Kidney capillary endothelial cell (primary cell): ENCODE measurements at places on chromosomes 4 and X.
A peak's percentile ranks its signal among the peaks of the same experiment; 100 is the strongest.

DNA sequence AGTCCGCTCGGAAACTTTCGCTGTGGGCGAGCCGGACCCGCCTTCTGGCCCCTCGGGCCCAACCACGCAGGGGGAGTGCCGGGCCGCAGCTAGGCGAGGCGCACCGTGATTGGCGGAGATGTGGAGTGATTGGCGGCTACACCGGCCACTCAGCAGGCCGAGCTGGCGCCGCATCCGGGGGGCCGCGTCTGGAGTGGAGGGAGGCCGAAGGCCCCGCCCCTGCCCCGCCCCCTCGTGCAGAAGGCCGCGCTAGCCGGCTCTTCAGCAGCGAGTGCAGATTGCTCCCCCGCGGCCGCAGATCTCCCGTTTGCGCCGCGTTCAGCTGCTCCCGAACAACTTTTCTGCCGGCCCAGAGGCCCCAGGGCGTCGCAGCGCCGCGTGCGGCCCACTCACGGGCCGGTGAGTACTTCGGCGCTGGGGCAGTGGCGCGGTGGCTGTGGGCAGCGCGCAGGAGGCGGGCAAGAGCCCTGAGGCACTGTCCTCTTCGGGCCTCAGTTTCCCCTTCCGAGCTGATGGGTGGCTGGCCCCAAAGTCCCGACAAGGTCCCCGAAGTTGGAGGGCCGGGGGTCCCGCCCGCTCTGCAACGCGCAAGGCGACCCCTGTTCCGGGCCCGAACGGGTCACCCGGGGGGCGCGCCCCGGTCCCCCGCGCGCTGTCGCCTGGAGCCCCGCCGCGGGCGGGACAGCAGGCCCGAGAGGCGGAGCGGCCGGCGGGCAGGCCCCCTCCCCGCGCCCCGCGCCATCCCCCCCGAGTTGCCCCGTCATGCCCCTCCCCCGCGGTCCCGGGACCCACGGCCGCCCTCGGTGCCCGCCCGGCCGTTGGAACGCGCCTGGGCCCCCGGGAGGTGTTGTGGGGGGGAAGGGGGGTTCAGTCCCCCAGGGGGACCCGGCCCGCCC is at the start of gene WFS1:
Gene WFS1 (plus strand): TSS at position 235 of the 896 bp plus-strand sequence. CDS start 7,606 bp downstream, outside the sequence.
- DNase-seq, result peak; percentile 93

DNA sequence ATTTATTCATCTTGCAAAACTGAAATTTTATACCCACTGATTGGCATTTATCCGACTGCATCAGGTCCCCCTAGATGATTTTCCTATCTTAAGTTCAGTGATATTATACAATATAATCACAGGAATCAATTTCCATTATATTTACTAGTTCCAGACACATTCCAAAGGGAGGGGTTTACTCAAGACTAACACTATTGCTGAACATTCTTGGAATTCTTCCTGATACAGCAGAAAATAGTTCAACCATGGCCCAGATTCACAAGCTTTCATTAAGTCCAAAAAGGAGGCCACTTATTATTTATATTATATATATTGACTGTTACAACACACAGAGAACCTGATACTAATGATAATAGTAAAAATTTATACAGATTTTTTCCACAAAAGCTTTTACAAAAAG is 2353.6 kb downstream of the PCDH7 start:
- no peak for DNase-seq

- no peak for DNase-seq
Measured at GRCh38 chr4:152676052-152676854, 3.5 kb downstream of the TMEM154 start.

DNA sequence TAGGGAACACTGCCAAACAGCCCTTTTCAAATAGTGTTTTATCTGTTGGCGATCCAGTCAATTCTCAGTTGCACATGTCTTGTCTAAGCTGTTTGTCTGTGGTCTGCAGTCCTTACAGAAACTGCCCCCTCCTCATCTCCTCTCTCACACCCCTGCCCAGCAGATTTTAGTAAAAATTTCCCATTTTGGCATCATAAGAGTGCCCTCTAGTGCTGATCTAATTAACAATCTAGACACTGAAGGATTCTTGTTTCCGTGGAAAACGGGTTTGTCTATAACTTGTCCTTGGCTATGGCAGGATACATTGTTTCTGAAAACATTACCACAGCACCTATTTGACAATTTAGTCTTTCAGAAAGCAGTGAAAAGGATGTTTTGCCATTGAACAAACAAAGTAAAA is 227.2 kb upstream of the MBNL3 start:
- DNase-seq, result no peak

- no peak for DNase-seq
Measured at GRCh38 chrX:23785580-23785979, 2.6 kb downstream of the SAT1 start.

- no peak for DNase-seq
Measured at GRCh38 chr4:152014280-152014679, 253.5 kb upstream of the GATB start.

DNA sequence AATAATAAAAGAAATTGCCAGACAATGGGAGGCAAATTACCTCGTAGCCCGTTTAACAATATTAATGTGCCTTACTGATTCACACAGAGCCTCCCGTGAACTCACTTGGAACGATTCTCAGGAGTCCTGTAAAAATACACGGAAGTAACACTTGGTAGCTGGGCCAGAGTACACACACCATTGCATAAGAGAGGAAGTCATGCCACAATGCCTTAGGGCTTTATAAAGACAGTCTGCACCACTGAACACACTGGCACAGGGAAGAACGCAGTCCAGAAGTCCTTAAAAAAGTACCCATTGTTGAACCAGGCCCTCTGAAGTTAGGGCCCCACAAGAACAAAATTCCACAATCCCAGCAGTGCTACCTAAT is 15.1 kb downstream of the SLC2A9 start:
- DNase-seq, result no peak

DNA sequence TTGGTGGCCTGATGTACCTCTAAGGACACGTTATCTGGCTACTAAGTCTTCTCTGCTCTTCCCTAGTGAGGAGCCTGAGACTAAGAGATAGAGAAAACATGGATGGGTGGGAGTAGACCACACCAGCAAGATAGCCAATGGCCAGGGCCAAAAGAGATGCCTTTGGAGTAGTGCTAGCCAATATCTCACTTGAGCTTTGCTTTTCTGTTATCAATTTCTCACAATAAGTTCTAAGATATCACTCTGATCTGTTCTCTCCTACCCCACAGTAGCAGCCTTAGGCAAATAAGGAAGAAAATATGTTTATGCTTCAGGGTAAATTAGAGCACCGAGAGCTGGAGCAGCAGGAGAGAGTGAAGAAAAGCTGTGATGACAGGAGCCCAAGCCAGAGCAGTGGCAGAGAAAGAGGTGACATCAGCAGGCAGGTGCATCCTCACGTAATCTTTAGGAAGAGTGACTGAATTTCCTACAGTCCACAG is 343.9 kb upstream of the NOCT start:
- no peak for DNase-seq

- peak; percentile 92 for DNase-seq
Measured at GRCh38 chr4:40992472-40993295, 221.7 kb downstream of the APBB2 start.

DNA sequence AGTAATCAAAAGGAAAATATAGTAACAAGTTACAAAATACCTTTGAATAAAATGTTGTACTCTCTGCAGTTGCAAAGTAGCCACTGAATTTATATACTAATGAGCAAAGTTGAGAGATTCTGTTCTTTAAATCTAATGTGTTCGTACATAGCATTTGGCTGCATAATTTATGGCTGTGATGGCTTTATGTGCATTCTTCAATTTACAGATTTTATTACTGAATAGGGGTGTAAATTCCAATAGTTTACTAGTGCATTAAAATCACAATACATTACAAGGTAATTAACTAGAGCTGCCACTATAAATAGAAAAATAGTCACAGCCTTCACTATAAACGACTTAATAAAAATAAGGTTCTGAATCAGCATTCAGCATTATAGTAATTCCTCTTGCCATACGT is 620.0 kb downstream of the ADGRL3 start:
- no peak for DNase-seq

GRCh38 chrX:148507418-148507817 is 7.0 kb downstream of the AFF2 start:
- DNase-seq, result no peak

GRCh38 chr4:185941461-185941860 is 127.5 kb upstream of the TLR3 start:
- no peak for DNase-seq

DNA sequence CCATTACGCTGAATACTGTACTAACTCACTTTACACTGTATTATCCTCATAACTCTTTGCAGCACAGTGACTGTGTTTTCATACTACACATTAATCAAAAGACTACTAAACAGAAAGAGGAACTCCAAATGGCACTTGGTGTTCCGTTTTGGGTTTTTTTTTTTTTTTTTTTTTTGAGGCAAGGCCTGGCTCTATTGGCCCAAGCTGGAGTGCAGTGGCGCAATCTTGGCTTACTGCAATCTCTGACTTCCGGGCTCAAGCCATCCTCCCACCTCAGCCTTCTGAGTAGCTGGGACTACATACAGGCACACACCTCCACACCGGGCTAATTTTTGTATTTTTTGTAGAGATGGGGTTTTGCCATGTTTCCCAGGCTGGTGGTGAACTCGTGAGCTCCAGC is 10.7 kb downstream of the KLHL8 start:
- DNase-seq, result no peak

DNA sequence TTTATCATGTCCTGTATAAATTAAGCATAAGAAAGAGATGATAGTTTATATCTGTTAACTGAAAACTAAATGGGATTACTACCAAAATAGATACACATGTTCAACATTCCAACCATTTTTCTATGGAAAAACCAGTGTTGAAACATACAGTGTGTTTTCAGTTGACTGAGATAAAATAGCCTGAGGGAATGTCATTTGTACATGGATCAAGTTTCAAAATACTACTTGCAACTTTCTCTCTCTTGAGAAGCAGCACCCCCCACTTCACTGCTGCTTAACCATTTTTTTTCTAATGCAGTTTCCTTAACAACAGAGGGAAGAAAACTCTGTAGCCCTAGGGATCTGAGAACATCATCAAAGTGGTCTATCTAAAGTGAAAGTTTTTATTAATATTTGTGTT is 70.8 kb downstream of the NPNT start:
- no peak for DNase-seq

GRCh38 chr4:96775501-96775900 is 935.6 kb downstream of the PDHA2 start:
- no peak for DNase-seq

- no peak for DNase-seq
Measured at GRCh38 chr4:103567591-103567990, 152.2 kb downstream of the TACR3 start.

- no peak for DNase-seq
Measured at GRCh38 chr4:48195374-48195773, 61.3 kb upstream of the TXK start.

GRCh38 chrX:40083120-40083978 is 14.4 kb downstream of the BCOR start:
- no peak for DNase-seq
